ENCODE measurements at places on chromosomes 16 and 17.

- DNase-seq = no peak
Measured at GRCh38 chr16:49484451-49484849, 110.8 kb downstream of the C16orf78 start.

DNA sequence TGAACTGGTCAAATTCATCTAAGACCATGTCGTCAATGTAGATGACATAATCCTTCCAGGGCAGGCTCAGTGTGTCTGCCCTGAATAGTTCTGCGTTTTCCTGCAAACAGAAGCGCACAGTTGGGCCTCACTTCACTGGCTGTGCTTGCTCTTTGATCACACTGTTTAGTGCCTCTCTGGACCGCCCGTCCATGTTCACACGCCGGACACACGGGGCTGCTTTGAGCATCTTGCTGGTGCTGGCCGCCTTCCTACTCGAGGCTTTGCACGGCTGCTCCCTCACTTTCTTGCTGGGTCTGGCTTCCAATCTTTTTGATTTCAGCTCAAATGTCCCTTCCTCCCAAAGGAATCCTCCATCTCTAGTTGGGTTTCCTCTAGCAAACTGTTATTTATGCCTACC lies 37.4 kb downstream of the DNAH17 start:
- no peak for DNase-seq

GRCh38 chr16:85177448-85177846 lies 65.2 kb upstream of the CIBAR2 start:
- DNase-seq = no peak

DNA sequence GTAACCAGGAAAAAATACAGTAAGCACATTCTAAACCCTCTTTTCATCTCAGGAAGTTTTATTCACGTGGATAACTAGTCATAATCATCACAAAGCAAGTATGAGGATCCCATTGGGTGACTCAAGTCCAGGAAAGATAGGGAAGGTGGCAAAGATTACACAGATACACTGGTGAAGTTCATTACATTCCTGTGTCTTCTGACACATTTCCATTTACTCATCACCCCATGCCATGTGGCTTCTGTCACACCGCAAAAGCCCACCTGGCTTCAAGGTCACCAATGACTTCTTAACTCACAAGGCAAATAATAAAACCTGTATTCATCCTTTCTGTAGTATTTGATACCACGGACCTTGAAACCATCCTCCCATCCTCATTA lies 17.0 kb downstream of the HS3ST3A1 start:
- no peak for DNase-seq

DNA sequence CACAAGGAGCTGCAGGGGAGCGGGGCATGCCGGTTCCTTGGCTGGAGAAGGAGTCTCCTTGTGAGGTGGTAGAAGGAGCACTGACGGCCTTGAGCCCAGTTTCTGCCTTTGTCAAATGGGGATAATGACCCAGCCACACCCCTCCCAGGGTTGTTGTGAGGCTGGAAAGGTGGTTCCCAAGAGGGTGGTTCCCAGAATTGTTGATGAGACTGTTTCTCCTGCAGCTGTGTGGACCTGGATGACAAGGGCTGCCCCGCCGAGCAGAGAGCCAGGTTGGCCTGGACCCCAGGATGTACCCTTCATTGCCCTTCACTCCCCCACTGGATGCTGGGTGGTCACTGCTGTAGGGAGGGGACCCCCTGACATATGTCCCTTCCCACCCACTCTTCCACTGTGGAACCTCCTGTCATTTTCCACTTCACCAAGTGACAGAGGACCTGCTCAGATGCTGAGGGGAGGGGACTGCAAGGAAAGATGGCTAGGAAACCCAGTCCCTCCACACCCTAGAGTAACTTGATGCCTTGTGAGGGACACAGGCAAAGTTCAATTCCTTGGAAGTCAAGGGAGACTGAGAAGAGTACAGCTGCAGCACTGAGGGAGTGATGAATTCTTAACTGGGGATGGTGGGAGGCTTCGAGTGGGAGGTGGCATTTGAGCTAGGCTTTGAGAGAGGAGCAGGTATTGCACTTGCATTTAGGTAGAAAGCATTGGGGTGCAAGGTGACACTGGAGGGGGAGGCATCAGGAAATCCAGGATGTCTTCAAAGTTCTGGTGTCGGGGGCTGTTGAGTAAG lies 10.6 kb downstream of the MIEN1 start:
- DNase-seq = no peak

DNA sequence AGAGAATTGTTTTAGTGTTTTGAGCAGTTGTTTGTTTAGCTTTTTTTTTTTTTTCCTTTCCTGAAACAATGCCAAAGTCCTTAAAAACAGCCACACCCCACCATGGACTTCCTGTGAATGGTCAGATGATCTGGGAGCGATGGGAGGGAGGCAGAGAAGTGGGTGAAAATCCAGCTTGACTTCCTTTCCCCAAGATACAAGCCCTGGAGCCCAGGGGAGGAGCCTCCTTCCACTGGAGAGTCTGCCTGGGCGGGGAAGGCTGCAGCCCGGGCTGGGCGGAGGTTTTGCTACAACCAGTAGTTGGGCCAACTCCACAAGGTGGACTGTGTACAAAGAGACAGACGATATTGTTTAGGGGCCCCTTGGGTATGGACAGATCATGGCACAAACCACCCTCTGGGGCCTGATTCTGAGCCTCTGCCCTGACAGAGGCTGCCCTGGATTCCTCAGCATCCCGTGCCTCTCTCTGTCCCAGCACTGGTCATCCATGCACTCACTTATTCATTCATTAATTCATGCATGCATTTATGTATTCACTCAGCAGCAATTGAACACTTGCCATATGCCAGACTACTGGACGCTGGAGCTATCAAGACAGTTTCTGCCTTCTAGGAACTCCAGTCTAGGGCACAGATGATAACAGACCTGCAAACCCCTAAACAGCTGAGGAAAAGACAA lies 29.8 kb downstream of the WSB1 start:
- no peak for DNase-seq

DNA sequence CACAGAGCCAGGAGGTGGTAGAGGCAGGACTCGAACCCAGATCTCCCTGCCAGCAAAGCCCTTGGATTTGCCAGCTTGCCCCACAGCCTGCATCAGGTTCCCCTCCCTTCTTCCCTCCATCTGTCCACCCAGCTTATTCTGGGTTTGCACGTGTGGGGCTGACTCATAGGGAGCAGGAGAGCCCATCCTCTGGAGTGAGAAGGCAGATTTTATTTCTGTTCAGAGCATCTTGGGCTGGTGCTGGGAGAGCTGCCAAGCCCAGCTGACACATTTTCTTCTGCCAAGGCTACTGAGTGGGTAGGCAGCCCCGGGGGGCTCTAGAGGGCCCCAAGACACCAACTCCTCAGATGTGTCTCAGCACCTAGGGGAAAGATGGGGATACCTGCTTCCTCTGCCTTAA lies 106.3 kb upstream of the CRHR1 start:
- no peak for DNase-seq

DNA sequence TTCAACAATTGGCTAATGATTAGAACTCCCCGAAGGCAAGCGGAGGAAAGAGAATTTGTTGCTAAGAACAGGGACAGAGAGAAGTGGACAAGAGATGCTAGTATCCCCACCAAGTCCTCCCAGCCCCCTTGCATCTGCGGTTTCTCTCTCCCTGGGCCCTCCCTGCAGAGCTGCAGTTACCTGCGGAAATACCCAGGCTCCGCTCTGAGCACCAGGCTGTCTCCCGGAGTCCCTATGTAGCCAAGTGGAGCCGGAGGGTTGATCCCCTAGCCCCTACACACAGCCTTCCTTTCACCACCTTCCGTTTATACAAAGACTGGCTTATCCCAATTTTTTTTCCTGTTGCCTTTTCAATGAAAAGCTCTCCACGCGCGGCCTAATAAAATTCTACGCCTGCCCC lies 834.4 kb downstream of the KCNJ2 start:
- DNase-seq = no peak

DNA sequence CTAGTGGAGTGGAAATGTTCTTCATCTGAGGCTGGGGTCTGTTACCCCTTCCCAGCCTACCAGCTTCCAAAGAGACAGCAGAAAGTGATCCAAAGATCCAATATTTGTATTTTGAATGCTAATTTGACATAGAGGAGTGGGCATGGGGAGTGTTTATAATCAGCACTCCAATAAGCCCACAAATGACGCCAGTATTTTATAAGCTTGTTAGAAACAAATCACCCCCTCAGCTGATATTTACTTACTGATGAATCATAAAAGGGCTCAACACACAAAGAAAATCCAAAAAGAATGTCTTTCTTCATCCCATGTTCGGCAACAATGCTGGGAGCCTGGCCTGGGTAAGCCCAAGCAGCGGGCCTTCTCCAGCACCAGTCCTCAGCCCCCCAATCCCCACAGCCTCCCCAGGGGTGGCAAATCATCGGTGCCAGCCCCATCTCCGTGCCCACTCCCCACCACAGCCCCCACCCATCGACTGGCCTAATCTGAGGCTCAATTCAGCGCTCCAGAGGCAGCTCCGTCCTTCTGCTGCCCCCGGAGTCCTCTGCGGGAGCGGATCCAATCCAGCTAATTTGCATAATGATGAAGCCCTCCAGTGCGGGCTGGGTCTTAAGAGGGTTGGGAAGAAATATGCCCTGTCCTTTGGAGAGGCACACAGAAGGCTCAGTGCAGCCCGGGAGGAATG lies 169.5 kb downstream of the C16orf78 start:
- DNase-seq = no peak

- no peak for DNase-seq
Measured at GRCh38 chr17:395179-395578, 42.6 kb upstream of the RPH3AL start.

DNA sequence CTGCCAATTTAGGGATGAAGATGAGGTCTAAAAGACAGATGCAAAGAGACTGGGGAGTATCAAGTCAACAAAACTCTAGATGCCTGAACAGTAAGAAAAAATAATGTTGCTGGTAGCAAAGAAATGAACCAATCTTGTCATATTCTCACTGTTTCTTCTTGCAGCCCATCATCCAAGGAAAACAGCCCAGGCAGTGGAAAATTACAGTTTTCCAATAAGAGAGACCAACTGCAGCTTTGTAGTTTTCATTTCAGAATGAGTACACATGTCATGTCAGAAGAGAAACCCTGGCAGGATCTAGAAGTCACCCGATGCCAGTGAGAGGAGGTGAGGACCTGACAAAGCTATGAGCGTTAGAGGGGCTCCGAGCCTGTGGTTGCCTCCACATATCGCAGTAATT lies 500.4 kb upstream of the PSMD7 start:
- DNase-seq = no peak

DNA sequence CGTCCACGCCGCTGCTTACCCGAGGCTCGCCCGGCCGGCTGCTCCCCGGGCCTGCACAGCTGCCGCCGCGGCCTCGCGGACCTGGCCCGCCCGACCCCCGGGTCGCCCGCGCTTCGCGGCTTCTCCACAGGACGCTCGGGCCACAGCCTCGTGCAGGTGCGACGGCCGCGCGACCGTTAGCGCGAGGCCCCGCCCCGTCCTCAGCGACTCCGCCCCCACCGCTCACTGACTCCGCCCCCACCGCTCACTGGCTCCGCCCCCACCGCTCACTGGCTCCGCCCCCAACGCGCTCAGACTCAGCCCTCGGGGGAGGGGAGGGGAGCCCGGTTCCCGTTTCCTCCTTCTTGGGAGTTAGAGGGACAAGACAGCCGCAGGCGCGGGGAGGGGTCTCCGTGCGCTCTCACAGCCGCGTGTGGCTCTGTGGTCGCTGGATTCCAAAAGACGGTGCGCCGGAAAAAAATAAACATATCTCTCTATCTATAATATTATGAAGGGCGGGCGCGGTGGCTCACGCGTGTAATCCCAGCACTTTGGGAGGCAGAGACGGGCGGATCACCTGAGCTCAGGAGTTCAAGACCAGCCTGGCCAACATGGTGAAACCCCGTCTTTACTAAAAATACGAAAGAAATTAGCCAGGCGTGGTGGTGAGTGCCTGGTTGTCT lies at the start of gene MEIOB:
Gene MEIOB (minus strand): TSS at position 191 of the 662 bp plus-strand sequence. CDS start 3,989 bp downstream, outside the sequence.
- peak; percentile 11 for DNase-seq

DNA sequence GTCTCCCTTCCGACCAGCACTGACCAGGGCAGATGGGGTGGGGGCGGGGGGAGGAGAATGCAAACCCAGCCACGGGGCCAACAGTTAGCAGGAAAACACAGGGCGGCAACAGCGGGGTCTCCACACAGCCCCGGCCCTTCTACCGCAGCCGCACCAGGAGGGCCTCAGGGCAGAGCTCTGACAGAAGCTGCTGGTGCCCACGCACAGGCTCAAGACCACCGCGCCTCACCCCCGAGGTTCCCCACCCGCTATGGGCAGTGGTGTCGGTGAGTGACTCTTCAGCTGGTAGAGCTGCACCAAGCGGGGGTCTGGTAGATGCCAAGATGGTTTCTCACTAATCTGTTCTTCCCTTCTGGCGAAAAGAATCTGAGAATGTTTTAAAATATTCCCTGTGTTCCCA lies 16.1 kb downstream of the HAGH start:
- no peak for DNase-seq

DNA sequence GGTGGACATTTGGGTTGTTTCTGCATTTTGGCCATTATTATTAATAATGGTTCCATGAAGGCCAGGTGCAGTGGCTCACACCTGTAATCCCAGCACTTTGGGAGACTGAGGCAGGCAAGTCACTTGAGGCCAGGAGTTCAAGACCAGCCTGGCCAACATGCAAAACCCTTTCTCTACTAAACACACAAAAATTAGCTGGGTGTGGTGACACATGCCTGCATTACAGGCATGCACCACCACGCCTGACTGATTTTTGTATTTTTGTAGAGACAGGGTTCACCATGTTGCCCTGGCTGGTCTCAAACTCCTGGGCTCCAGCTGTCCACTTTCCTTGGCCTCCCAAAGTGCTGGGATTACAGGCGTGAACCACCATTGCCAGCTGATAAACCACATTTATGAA lies 58.5 kb downstream of the TNFRSF13B start:
- no peak for DNase-seq

DNA sequence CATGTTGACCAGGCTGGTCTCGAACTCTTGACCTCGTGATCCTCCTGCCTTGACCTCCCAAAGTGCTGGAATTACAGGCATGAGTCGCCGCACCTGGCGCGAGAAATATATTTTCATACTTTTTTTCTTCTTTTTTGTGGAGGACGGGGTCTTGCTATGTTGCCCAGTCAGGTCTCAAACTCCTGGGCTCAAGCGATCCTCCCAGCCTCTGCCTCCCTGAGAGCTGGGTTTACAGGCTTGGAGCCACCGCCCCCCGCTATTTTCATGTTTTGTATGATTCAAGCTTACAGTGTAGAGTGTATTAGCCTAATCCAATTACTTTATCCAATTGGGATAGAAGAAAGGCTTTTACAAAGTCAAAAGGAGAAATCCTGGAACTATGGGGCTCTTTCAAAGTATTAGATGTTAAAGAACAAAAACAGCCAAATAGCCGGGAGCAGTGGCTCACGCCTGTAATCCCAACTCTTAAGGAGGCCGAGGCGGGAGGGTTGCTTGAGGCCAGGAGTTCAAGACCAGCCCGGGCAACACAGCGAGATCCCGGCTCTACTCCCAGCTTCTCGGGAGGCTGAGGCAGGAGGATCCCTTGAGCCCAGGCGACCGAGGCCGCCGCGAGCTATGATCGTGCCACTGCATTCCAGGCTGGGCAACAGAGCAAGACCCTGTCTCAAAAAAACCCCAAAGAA lies 1.4 kb upstream of the MAP1LC3B start:
- no peak for DNase-seq

DNA sequence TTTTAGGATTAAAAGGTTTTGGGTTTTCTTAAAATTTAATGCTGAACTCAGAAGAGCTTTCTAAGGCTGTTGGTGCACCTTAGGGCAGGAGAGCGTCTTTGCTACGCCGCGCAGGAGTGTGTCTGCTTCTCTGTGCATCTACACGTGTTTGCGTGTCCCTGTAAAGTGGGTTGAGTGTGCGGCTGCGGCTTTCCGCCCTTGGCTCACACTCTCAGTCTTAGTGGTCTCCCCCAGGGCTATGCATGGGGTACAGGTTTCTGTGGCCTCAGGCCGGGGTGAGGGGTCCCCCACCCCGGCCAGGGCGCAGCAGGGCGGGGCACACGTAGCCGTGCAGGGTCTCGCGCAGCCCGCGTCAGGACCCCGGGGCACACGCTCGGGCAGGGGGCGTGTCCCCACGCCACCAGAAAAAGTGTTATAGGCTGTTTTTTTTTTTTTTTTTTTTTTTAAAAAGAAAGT lies 727 bp upstream of the TENT4B start:
- peak; percentile 78 for DNase-seq

All from activated naive CD4-positive, alpha-beta T cell treated with Interleukin-2 at 50 U/mL for 16 hours (primary cell).